ENCODE measurements at places on chromosomes 7 and 10.

DNA sequence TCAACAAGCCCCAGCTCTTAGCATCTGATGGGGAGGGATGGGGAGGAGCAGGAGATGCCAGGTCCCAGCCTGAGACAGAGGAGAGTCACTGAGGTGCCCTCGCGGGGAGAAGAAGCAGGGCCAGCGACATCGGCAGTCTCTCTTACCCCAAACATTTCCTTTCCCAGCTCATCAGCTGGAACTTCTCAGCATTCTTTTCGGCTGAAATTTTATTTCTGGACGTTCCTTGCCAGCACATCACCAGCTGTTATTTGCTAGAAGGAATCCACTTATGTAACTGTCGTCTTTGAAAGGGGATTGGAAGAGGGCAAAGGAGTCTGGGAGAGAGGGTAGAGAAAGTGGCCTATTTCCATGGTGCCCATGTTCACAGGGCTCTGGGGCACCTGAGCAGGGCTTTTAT, 101.0 kb upstream of the SHH start:
- DNase-seq: no peak

- DNase-seq: no peak
Observed at GRCh38 chr7:27094304-27095049, 1.3 kb downstream of the HOXA1 start.

DNA sequence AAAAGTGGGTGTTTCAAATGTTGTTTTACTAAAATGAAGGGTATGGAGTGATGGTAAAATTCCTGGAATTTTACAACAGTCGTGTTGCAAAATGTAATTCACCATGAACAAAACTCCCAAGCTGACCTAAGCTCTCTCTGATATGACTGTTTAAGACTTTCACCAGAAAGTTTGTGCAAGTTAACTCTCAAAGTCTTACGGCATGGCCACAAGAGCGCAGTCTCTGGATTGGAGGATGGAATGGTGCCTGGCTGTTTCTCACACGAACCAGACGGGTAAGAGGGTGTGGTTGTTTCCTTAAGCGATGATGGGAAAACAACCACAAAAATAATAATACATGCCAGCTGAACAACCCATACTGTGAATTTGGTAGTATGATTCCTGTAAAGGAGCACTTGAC, 662.5 kb downstream of the KCNMA1 start:
- no peak for DNase-seq

DNA sequence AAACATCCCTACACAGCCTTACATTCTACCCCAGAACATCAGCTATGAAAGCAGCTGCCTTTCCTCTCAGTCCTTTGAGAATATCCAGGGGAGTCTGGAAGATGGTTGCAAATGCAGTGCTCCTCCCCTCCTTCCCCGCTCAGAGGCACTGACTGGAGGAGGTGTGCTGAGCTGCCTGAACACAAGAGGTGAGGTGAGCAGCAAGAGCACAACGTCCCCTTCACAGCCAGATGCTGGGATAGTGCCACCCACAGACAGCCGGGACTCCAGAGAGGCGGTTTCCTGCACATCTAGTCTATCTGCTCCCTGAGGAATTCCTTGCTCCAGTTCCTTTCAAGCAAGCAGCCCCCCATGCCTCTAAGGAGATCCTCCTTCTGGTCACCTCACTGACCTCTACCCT, 74.2 kb downstream of the EZH2 start:
- DNase-seq: no peak

DNA sequence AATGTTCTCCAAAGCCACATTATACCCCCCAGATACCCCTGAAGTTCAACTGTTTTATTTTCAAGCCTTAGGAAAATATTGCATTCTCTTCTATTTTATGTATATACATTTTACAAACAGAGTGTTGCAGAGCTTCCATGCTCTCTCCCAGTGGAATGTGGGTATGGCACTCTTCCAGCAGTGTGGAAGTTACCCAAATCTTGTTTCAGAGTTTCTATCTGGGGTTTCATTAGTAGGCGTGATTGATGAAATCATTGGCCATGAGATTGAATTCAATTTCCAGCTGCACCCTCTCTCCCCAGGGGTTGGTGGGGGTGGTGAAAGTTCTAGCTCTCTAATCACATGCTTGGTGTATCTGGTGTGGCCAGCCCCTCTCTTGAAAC, 350.4 kb downstream of the RPS24 start:
- no peak for DNase-seq

DNA sequence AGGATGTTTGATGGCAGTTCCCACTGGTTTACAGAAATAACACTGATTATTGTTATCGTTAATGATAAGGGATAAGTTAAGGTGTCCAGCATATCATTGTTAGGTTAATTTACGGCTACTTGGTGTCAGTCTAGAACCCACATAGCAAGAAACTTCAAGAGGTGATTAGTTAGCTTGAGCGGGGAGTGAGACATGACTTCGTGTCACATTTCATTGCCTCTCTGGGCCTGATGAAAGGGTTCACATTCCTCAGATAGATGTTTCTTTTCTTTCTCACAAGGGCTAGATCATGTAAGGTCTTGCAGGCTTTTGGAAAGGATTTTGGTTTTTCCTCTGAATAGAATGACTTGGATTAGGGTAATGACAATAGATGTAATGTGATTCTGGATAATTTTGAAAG, 26.7 kb downstream of the WAC start:
- DNase-seq: no peak

DNA sequence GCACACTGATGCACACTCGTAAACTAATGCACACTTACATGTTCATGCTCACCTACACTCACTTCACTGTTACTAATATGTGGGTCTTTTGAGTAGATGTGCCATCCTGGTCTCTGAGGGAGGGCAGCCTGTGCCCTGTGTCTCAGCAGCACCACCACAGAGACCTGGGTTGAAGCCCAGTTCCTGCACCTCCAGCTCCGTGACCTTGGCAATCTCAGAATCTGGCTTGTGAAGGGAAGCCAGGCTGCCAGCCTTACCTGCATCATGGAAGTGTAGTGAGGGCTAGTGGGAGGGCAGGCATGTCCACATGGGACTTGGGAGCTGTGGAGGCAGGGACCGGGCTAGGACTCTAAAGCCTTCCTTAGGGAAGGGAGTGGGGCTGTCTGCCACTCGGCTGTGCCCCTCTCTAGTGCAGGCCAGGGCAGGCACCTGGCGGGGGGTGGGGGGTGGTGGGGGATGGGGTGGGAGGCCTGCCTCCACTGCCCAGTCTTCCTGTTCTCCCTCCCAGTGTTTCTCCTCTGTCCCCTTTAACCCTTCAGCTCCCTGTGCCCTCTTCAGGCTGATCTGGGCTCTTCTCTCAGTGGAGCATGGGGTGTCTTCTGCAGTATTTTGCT, 8.1 kb downstream of the ADCY1 start:
- DNase-seq: no peak

DNA sequence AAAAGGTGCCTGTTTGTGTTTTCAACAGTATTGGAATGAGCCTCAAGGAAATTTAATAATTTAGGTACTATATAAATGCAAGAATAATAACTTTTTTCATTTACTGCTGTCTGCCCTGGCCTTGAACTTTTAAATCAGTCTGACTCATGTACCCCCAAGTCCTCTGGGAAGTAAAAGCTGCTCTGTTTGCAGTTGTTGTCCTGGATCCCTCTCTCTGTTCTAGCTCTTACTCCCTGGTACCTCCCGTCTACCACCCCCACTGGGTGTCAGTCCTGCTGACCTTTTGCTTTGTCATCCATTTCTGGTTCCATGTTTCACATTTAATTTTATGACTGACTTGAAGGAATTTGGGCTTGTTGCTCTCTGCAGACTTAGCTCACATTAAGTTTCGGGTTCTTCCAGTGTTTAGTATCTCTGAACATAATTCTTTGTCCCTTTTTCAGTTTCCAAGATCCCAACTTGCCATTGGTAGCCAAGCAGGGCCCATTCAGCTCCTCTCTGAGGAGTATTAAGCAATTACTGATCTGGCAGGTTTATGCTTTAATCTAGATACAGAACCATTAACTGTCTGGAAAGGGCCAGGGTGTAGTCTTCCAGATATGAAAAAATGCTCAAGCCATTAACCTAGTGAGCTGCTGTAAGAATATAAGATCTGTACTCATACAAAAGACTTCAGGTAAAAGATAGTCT, 208.7 kb upstream of the FAM3C start:
- no peak for DNase-seq

DNA sequence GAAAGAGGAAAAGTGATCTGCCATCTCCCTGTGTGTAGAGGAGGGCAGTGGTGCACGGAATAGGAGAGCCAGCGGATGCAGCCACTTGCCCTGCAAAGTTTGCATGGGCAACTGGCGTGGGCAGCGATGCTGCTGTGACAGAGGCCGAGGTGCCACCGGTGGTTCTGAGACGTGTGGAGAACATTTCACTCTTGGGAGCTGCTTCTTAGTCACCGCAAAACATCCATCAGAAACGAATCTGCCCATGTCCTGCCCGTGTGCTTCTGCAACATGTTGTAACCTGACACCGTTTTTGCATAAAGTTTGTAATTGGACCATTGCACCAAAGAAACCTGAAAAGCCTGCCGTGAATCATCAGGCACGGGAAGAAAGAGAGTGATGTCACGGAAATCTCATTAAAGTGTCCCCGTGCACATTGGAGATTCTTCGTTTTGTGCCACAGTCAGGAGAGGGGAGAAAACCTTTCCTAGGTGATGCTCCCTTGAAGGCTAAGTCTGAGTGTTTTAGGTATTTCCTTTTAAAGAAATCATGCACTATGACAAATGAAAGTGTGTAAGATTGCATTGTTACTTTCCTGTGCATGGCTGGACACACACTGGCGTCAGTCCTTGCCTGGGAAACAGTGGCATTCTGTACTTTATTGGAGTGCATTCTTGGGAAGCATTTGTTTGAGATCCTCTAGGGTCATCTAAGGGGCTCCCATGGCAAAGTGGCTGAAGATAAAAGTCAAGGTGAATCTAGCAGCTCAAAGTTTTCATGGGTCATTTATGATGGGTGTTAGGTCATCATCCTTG, 302.6 kb downstream of the KLF6 start:
- DNase-seq: peak; percentile 85
